Testis (tissue), 5 donors: ENCODE measurements at places on chromosomes 11 and 22. TPM values are rescaled to one million over a fixed set of nuclear protein-coding genes. Genes with fewer than 3 reads are reported as not detected.

DNA sequence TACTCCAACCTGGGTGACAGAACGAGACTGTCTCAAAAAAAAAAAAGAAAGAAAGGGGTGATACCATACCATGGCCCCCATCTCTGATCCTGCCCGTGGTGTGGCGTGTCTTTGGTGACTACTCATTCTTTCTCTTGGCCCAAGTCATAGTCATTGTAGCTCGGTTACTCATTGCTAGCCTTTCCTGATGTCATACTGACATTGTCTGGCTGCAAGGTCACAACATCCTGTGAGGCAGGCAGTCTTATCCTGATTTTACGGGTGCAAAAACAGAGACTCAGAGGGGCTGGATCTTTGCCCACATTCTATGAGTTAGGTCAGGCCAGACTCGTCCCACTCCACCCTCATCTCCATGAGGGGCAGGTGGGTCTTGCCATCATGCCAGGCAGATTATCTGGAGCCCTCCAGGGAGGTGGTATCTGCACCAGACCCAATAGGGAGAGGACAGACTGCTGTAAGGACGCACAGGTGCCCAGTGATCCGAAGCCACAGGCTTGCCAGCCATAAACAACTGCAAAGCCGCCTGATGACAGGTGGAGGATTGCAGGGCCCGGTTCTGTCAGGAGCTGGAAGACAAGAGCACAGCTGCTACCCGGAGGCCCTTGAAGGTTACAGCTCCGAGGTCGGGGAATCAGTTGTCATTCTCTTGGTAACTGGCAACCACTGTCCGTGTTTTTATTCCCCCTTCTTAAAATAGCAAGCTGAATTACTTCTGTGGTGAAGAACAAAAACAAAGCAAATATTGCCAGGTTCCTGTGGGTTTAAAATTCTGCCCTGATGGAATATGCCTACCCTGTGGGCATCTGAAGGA lies 13.8 kb downstream of the TOM1 start:
- DNase-seq: no peak

GRCh38 chr11:125165111-125165842 lies 726 bp downstream of the PKNOX2 start:
- no peak for DNase-seq

DNA sequence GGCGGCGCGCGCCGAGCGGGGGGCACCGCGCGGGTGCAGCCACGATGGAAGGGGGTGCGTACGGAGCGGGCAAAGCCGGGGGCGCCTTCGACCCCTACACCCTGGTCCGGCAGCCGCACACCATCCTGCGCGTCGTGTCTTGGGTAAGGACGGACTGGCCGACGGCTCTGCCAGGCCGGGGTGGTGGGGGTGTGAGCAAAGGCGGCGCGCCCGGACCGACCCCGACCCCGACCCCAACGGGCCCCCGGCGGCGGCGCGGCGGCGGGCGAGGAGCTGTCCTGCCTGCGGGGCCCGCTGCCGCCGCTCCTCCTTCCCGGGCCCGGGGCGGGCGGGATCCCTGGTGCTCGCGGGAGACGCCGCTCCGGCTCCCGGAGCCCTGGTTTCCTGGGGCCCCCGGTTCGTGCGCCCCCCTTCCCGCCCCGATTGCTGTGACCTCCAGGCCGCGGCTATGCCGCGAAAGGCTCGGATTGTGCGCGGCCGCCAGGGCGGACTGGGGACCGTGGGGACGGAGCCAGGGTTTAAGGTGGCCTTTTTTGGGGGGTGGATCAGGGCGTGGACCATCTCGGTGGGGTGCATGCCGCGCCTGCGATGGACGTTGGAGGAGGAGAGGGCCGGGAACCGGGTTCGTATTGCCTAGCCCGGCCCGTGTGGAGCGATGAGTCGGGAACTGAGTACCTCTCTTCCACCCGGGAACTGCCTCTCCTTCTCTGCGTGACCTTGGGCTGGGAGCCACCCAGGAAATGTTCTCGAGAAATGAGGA lies at the start of gene SYNGR1:
SYNGR1 (plus strand) TSS at position 25 of the 760 bp plus-strand sequence; CDS start at position 45, 20 bp downstream.
- DNase-seq: peak; percentile 58

- DNase-seq: no peak
These were observed 41.6 kb downstream of the C11orf71 start for GRCh38 chr11:114358716-114359115.

The ABCC8 gene
- 1.5 TPM for polyA plus RNA-seq

- DNase-seq: no peak
These were observed 393.6 kb downstream of the LUZP2 start for GRCh38 chr11:24890426-24890825.

GRCh38 chr11:34223907-34224306 lies 118.5 kb downstream of the NAT10 start:
- no peak for DNase-seq

DNA sequence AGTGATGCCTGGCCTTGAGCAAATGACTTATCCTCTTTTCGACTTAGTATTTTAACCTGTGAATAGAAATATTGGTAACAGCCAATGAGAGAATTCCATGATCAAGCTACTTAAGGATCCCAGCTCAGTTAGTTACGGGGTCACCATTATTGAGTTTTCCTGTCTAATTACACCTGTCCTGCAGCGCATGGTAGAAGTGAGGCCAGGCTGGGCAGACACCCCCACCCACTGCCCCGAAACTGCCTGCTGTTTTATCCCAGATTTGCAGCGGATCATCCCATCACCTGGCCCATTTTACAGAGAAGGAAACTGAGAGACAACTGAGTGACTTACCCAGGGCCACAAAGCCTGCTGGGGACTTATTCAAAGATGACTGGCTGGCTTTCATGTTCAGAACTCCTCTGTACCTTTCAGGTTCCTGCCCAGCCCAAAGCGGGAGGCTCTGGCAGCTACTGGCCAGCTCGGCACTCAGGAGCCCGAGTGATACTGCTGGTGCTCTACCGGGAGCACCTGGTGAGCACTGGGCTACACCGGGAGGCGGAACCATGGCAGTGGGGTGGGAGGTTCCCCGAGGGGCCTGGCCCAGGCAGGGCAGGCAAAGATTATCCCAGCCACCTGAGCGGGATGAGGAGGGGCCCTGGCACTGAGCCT lies 1.4 kb downstream of the MUS81 start:
- DNase-seq: no peak

DNA sequence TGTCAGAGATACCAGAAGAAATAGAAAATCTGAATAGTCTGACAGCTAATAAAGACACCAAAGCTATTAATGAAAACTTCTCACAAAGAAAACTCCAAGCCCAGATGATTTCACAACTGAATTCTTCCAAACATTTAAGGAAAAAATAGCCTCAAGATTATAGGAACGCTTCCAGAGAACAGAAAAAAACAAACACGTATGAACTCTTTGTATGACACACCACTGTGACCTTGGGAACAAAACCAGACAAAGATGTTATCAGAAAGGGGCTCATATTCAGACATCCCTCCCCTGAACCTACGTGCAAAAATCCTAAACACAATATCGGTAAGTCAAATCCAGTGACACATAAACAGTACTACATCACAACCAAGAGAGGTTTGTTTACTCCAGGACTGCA lies 23.5 kb downstream of the CERK start:
- DNase-seq: no peak

DNA sequence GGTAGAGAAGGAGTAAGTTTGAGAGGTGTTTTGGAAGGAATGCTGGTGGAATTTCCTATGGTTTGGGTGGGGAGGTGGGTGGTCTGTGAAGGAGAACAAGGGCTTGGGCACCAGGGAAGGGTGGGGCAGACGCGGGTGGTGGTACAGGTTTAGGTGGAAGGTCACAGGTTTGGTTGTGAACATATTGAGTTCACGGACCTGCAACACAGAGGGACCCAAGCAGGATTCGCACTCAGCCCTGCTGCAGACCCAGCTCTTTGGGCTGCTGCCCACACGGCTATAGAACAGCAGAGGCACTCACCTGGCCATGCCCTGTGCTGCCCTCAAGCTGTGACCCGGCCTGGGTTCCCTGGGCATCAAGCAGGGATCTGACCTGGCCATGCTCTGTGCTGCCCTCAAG lies 33.5 kb upstream of the EMID1 start:
- no peak for DNase-seq

- no peak for DNase-seq
These were observed 5.4 kb upstream of the IL2RB start for GRCh38 chr22:37154925-37155712.

- DNase-seq: no peak
These were observed 46.2 kb downstream of the BRSK2 start for GRCh38 chr11:1435820-1436467.

DNA sequence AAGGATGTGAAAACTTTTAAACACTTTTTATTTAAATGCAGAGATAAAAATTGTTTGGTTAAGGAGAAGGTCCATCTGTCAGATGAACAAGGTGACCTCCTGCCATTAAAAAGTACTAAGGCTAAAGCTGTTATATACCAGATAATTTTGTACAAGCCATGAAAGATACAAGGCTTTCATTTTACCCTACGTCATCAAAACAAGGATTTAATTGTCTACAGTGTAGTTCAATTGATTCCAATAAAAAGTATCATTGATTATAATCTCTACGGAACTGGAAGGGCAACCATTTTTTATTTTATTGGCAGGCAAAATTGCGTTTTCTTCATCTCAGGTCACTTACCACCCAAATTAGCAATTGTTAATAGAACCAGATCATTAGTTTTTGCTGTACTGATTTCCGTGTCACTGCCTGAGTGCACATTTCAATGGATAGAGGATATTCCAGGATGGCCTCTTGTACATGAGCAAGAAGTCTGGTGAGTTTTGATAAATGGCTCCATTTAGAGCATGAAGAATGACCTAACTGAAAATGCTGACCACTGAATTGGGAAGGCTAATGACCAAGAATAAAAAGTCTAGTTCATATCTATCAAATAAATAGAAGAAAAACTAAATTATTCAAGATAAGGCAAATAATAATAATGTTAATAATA lies 564.9 kb downstream of the JRKL start:
- no peak for DNase-seq

DNA sequence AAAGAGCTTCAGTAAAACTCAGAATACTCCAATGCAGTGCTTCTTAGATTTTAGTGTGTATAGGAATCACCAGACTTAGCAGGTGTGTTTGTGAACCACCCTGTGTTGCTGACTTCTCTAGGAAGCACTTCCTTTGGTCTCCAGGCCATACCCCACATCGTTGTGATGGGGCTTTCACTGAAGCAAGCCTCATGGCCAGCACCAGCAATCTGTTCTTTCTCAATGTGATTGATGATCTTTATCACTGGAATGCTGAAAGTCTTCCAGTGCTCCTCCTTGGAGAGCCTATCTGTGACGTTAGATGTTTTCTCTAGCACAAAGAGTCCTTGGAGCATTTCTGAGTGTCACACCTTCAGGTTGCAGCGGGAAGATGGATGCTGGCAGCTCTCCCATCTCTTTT lies 280.5 kb downstream of the DDX10 start:
- DNase-seq: no peak

The CCDC116 gene
- polyA plus RNA-seq: 54.0 TPM

The PTGDR2 gene
- polyA plus RNA-seq: 0.28 TPM

The A4GALT gene
- 13.5 TPM for polyA plus RNA-seq

DNA sequence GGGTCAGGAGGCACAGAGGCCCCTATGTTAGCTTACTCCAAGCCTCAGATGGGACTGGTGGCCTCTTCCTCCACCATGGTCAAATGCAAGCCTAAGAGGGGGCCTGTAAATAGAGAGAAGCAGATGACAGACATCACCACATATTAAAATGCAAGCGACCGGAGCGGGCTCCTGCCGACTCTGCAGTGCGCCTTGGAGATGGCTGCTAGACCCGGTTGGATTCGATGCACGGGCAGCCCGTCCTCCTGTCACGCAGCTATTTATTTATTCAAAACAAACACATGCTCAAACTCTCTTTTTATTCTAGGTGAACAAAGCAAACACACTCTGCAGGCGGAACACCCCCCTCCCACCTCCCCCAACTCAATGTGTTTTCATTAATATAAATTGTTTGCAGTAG lies 208.0 kb downstream of the DSCAML1 start:
- no peak for DNase-seq

The GNG3 gene
- 11.1 TPM for polyA plus RNA-seq

DNA sequence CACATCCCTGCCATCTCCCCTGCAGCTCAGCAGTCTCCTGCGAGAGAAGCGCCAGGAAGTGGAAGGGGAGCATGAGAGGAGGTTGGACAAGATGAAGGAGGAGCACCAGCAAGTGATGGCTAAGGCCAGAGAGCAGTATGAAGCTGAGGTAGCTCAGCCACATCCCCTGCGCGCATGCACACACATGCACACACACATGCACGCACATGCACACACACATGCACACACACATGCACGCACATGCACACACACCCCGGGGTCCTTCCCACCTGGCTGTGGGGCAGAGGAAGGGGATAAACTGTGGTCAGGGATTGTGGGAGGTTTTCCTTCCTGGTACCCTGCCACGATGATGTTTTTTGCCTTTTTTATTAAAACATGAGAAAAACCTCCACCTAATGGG lies 65.3 kb downstream of the CEP164 start:
- DNase-seq: no peak

DNA sequence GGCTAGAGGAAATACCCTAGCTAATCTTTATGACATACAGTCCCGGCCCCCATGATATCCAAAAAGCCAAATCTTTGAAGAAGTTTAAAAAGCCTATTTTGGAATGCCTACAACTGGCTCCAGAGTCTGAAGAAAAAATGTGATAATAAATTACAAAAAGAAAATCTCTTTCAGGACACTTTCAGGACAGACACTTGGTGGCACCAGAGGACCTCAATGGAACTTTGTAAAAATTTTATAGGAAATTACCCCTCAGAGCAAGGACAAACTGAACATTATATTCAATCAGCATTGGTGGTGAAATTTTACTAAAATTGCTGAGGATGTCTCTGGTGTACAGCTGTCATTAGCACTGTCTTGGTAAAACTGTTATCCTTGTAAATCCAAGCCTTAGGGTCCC lies 81.0 kb downstream of the CCDC73 start:
- DNase-seq: no peak

The HTR3B gene
- 1.1 TPM for polyA plus RNA-seq

DNA sequence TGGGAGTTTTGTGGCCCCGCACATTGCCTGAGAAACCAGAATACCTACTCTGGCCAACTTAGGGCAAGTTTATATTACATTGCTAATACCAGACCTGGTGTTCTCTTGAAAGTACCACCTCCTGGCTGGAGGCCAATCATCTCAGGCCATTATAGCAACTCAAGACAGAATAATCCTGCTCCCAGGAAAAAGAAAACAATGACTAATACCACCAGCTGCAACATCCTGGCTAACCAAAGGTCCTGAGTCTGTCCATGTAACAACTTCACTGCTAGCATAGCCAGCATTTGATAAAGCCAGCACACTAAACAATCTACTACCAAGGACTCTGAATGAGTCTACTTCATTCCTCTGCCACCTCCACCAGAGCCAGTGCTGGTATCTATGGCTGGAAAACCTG lies 1298.7 kb upstream of the CNTN5 start:
- DNase-seq: no peak

The SLC29A2 gene
- 1.2 TPM for polyA plus RNA-seq

GRCh38 chr22:38066381-38067027 lies 9.3 kb downstream of the PICK1 start:
- DNase-seq: no peak

DNA sequence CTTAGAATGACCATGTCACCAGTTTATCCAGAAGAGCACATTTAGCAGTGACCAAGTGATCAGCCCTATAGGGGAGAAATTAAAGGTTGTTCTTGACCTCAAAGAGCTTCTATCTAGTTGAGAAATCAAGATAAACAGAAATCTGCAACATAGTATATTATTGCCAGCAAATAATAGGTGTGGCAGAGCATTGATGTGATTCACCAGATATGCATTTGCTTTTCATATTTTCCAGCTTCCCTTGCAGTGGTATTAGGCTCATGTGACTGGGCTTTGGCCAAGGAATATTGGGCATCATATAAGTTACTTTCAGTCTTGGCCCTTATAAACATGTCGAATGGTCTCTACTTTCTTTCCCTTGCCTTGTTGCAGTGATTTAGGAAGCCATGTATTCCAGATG lies 34.5 kb downstream of the COMMD9 start:
- no peak for DNase-seq

GRCh38 chr11:70397983-70398833 lies at the start of gene CTTN:
CTTN (plus strand) TSS chr11:70398529; CDS start chr11:70407298, 8,769 bp downstream.
- DNase-seq: peak; percentile 88

The TYR gene
- polyA plus RNA-seq: 0.24 TPM
